ENCODE measurements at places on chromosomes 1 and 21. TPM values are rescaled to one million over a fixed set of nuclear protein-coding genes. Genes with fewer than 3 reads are reported as not detected.

Gene EFCAB7
- 10.0 TPM for total RNA-seq

Gene DDR2
- total RNA-seq = 82.1 TPM

Gene PLEKHA6
- 55.4 TPM for total RNA-seq

Gene SLAMF6
- total RNA-seq = 0.66 TPM

Gene CCDC30
- 1.4 TPM for total RNA-seq

Gene NPR1
- 26.3 TPM for total RNA-seq

Gene TFF3
- total RNA-seq = 1.4 TPM

Gene PKLR
- total RNA-seq = not detected

Gene GPR37L1
- total RNA-seq = 0.06 TPM

Gene NECTIN4
- total RNA-seq = not detected

Gene KCNK2
- 0.28 TPM for total RNA-seq

Data from right cardiac atrium (tissue), 5 donors.